ENCODE measurements at places on chromosomes 2 and 18.

GRCh38 chr2:204431529-204431928 lies 113.7 kb upstream of the PARD3B start:
- no peak for DNase-seq

DNA sequence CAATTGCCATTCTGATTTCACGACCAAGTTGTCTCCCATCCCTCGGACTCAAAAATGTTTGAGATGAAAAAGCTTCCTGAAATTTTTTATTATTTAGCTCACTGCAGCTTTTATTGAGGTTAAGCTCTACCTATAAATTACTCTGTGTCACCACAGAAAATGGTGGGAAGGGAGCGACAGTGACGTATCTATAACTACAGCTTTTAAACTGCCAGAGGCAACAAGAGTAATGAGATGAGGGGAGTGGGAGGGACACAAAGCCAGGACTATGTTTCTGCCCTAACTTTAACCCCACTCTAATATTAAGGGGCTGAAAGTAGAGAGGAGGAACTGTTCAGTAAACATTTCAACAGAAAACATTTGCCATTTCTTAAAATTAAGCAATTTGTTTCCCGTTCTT lies 37.4 kb downstream of the SMAD2 start:
- DNase-seq: no peak

DNA sequence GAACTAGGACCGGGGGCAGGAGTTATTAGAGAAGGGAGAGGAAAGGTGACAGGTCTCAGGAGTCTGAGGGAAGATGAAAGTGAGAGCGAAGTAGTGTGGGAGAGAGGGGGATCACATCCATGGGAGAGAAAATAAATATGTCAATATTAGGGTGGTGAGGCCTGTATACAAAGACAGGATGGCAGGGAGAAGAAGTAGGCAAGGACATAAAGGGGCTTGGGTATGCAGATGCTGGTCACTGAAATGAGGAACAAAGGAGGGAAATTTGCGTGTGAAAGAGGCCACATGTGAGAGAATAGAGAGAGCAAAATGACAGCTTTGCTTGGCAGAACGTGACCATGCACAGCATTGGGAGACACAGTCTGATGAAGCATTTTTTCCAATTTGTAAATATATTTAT lies 13.6 kb downstream of the METAP1D start:
- DNase-seq: no peak

- no peak for DNase-seq
Observed at GRCh38 chr2:190365499-190366204, 22.3 kb downstream of the INPP1 start.

DNA sequence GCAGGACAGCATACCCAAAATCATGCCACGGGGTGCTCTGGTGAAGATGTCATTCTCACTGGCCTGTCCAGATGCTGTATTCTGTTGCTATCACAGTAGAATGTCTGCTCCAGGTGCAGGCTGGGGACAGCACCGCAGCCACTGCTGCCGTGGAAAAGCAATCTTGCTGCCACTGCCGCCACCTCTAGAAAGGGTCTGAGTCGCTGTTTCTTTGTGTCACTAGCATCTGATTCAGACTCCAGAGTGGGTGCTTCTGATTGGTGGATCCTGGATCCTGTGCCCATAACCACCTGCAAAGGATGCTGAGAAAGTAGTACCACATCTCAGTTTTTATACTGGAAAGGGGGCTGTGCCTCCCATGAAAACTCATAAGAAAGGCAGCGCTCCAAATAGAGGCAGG lies 45.3 kb upstream of the CTLA4 start:
- no peak for DNase-seq

GRCh38 chr2:134122610-134123009 lies 131.3 kb upstream of the MGAT5 start:
- DNase-seq: no peak

- DNase-seq: no peak
Observed at GRCh38 chr18:48409591-48410094, 460 bp upstream of the ZBTB7C start.

DNA sequence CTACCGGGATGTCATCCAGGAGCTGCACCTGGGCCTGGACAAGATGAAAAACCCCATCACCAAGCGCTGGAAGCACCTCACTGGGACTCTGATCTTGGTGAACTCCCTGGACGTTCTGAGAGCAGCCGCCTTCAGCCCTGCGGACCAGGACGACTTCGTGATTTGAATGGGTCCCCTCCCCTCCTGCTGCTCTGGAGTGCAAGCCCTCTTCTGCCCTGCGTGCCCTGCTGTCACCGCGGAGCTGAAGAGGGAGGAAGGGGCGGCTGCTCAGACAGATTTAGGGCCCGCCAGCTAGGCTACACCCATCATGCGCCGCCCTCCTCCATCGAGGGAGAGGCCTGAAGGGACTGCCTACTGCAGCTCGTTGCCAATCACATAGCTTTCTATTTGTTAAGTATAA lies 101.8 kb downstream of the SH3BP4 start:
- DNase-seq: no peak

GRCh38 chr18:78309307-78309706 lies 670.3 kb upstream of the SALL3 start:
- DNase-seq: no peak

Measured in lower leg skin (tissue), 4 donors.